Breast epithelium (tissue), 4 donors: ENCODE measurements at places on chromosomes 1 and 21. TPM values are rescaled to one million over a fixed set of nuclear protein-coding genes. Genes with fewer than 3 reads are reported as not detected.
A peak's percentile ranks its signal among the peaks of the same experiment; 100 is the strongest.

- H3K27ac ChIP-seq, result no peak overlapping the region
- no peak for DNase-seq
- H3K4me1 ChIP-seq, result no peaks in the 10 kb centered on the region
- H3K36me3 ChIP-seq, result no peaks in the 10 kb centered on the region
- no peak overlapping the region for H3K4me3 ChIP-seq
These were observed 16.5 kb upstream of the LHX4 start for GRCh38 chr1:180213401-180214170.

GRCh38 chr1:212396638-212397037 lies 18.0 kb downstream of the PACC1 start:
- H3K27ac ChIP-seq, result no peak overlapping the region
- H3K27me3 ChIP-seq, result no peaks in the 10 kb centered on the region
- no peak for DNase-seq
- no peak overlapping the region for H3K4me3 ChIP-seq
- H3K4me1 ChIP-seq, result no peaks in the 10 kb centered on the region

- H3K27ac ChIP-seq, result peak overlapping the region; percentile 98
- H3K4me1 ChIP-seq, result peaks cover 30% of the 10 kb centered on the region
- peak overlapping the region; percentile 95 for H3K4me3 ChIP-seq
- peak; percentile 78 for DNase-seq
- H3K27me3 ChIP-seq, result no peaks in the 10 kb centered on the region
These were observed 648 bp downstream of the ATP1A1 start for GRCh38 chr1:116373431-116374352.

- H3K27me3 ChIP-seq, result no peaks in the 10 kb centered on the region
- H3K4me1 ChIP-seq, result no peaks in the 10 kb centered on the region
- H3K4me3 ChIP-seq, result no peak overlapping the region
- no peak overlapping the region for H3K27ac ChIP-seq
- H3K36me3 ChIP-seq, result peaks cover 6% of the 10 kb centered on the region
- no peak for DNase-seq
These were observed 35.7 kb upstream of the KDM4A start for GRCh38 chr1:43614211-43614610.

DNA sequence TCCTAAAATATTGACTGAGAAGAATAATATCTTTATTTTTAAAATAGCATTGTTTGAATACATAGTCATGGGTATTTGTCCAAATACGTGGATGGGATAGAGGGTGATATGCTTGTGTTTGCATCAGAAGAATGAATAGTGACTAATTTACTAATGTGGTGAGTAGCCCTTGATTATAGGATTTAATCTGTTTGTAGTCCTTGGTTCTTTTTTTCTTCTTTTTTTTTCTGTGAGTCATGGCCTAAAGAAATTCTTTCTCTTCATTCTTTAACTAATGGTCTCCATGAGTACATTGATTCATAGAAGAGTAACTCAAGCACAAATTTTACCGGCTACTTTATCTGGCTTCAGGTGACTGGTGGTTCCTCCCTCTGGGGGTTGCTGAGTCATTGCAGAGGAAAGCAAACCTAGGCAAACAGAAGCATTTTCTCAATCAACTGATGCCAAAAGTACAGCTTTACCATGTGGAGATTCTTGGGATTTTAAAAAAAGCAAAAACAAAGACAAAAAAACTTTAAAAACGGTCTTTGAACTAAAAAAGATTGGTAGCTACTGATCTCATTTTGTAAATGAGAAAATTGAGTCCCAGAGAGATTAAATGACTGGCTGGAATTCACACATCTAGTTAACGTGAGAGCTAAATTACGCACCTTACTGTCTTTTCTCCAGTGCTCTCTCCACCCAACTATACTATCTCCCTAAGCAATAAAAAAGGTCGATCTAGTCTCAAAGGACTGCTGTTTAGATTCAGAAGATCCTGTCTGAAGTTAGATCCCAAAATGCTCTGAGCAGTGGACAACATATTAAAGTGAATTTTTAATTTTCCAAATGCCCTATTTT lies 40.5 kb downstream of the AK5 start:
- no peak for DNase-seq
- no peak overlapping the region for H3K27ac ChIP-seq
- H3K36me3 ChIP-seq, result no peaks in the 10 kb centered on the region
- no peaks in the 10 kb centered on the region for H3K4me1 ChIP-seq

- H3K4me3 ChIP-seq, result no peak overlapping the region
- no peaks in the 10 kb centered on the region for H3K36me3 ChIP-seq
- H3K27ac ChIP-seq, result no peak overlapping the region
- no peak for DNase-seq
These were observed 29.8 kb upstream of the HHAT start for GRCh38 chr1:210298936-210299335.

DNA sequence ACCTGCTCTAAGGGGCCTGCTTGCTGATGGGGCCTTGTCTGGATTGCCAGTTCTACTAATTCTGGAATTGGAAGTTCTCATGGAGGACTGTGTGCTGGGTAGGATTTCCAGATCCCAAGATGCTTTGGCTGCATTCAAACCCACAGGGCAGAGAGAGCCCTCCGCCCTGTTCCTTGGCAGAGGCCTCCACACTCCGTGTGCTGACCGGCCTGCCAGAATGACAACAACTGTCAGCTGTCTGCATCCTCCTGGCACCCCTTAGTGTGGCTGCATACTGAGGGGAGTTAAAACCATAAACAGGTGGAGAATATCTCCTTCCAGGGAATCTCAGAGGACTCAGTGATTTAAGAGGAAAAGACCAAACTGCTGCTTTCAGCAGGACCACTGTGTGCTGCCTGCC lies 60.7 kb downstream of the ADARB1 start:
- H3K4me1 ChIP-seq, result no peaks in the 10 kb centered on the region
- H3K27me3 ChIP-seq, result no peaks in the 10 kb centered on the region

DNA sequence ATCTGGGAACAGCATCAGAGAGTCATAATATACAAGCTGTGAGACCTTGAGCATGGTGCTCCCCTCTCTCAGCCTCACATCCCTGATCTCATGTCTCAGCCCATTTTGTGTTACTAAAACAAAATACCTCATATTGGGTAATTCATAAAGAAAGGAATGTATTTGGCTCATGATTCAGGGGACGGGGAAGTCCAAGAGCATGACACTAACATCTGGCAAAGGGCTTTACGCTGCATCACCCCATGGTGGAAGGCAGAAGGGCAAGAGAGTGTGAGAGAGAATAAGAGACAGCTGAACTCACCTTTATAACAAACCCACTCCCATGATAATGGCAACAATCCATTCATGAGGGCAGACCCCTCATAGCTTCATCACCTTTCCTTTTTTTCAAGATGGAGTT lies 36.5 kb downstream of the RNASEL start:
- DNase-seq, result no peak
- H3K4me1 ChIP-seq, result no peaks in the 10 kb centered on the region
- no peak overlapping the region for H3K27ac ChIP-seq
- H3K36me3 ChIP-seq, result no peaks in the 10 kb centered on the region
- H3K27me3 ChIP-seq, result no peaks in the 10 kb centered on the region

DNA sequence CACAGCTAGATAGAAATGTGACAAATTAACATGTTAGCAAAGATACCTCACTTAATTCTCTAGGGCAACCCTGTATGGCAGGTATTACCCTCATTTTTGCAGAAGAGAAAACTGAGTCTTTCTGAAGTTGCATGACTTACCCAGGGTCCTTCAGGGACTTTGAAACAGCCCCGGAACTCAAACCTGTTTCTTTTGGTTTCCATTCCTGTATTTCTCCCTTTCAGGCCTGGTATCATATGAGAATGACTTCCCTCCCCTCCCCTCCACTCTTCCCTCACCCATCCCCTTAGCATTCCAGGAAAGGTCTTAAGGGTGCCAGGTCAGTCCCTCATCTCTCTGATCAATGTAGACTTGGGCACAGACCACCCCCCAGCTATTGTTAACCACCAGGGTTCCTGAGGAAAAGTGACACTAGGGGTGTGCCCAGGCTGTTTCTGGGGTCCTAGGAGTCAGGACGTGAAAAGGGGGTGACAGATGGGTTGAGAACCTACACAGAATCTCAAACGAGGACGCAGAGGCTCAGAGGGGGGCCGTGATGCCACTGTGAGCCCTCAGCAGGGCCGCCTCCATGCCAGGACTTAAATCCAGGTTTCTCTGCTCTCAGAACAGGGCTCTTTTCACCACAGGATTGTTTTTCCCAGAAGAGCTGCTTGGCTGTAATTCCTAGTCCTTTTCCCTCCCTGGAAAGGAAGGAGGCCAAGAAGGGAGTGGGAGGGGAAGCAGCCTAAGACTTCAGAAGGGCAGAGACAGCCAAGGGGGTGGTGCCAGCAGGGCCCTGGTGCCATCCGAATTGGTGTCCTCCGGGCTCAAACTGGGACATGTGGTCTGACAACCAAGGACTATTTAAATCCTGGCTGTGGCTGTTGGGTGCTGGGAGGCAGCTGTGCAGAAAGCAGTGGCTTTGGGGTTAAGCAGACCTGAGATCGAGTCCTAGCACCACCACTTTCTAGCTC lies 2.1 kb upstream of the WASF2 start:
- peak overlapping the region; percentile 99 for H3K27ac ChIP-seq
- H3K4me3 ChIP-seq, result no peak overlapping the region
- DNase-seq, result peak; percentile 79

The SUCO gene
- total RNA-seq, result 29.6 TPM

The FCAMR gene
- total RNA-seq, result not detected
